ENCODE measurements at places on chromosomes 2 and 18.

- no peak for DNase-seq
Measured at GRCh38 chr2:130371723-130372054, 15.8 kb downstream of the PTPN18 start.

DNA sequence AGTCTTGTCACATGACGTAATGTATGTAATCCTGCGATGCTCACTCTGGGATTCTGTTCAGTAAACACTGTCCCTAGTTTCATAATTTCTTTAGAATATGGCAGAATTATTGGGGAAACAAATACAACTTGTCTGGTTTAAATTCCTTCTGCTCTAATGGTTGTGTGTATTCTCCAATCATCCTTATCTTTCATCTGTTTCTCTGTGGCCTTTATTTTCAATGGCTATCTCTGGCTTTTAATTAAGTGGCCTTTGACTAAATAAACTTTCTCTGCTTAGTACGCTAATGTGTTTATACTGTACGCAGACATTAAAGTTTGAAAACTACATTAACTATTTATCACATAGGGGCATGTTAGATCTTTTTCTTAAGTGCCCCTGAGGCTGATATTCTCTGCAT lies 40.9 kb downstream of the CDH7 start:
- DNase-seq = no peak

- DNase-seq = no peak
Measured at GRCh38 chr2:70045405-70045804, 41.9 kb upstream of the PCBP1 start.

GRCh38 chr2:70340761-70341476 lies 39.1 kb upstream of the FAM136A start:
- peak; percentile 21 for DNase-seq

GRCh38 chr2:213419980-213420379 lies 135.7 kb downstream of the SPAG16 start:
- no peak for DNase-seq

- no peak for DNase-seq
Measured at GRCh38 chr2:64108666-64109241, 35.5 kb downstream of the PELI1 start.

DNA sequence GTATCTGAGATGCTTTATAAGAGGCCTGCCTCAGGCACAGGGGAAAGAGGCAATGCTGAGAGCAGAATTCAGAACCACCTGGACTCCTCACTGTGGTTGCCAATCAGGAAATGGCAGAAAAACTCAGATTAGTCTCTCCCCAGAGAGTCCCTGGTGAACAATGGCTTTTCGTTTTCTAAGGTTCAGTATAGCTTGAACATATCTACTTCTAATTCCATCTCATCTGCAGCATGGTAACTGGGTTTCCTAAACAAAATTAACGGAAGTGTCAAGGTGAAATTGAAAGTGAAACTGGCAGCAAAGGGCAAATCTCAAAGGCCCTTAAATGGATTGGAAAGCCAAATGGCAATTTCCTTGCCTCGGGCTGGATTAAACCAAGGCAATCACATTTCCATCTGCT lies 480.2 kb upstream of the ACVR2A start:
- no peak for DNase-seq

DNA sequence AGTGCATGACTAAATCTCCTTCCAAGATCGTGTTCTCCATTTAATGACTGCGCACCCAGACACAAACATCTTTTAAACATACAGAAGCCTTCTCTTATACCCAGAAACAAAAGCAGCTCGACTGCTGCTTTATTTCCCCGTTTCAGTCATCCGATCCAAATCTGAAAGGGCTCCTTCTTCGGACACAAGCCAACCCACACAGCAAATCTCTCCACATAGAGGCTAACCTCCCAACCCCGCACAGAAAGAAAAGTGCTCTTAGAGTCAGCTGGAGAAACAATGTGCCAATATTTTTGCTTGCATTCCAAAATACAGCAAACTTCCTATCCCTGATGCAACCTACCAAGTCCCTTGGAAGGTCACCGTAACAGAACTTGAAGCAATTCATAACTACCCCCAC lies 29.1 kb downstream of the GAREM1 start:
- DNase-seq = no peak

DNA sequence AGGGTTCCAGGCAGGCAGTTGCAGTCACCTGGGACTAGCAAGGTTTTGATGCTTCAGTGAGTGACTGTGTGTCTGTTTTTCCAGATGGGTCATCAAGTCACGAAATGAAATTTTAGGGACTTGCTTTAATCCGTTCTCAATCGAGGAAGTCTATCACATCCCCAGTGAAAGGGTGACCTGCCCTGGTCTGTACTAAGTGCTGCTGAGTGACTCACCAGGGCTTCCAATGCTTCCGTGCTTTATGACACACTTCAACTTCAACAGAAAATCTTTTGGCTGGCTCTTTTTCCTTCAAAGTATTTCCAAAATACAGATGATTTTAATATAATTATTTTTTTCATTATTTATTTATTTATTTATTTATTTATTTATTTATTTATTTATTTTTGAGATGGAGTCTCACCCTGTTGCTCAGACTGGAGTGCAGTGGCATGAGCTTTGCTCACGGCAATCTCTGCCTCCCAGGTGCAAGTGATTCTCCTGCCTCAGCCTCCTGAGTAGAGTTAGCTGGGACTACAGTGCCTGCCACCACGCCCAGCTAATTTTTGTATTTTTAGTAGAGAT lies 18.4 kb downstream of the TFCP2L1 start:
- no peak for DNase-seq

DNA sequence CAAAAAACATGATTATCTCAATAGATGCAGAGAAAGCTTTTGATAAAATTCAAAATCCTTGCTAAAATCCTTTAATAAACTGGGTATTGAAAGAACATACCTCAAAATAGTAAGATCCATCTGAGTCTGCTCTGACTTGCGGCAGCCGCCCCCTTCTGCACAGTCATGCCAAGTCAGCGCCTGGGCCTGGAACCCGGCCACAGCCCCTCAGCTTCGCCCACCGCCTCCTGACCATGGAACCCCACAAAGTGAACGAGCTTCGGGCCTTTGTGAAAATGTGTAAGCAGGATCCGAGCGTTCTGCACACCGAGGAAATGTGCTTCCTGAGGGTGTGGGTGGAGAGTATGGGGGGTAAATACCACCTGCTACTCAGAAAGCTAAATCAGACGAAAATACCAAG lies 270.9 kb upstream of the TFPI start:
- no peak for DNase-seq

DNA sequence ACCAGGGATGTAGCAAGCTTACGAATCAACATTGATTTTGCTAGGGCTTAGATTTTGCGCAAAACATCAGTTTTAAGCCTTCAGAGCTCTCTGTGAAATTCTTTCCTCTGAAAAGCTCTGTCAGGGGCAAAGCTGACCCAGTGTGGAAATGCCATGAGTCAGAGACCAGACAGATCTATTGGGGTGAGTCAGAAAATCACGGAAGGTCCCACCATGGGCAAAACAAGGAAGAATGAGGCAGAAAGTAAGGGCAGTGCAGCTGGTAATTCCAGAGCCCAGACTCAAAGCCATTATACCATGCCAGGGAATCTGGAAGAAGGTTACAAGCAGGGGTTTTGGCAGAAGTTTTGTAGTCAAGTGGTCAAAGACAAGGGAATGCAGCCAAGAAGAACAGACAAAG lies 256.6 kb upstream of the CTAGE1 start:
- no peak for DNase-seq

DNA sequence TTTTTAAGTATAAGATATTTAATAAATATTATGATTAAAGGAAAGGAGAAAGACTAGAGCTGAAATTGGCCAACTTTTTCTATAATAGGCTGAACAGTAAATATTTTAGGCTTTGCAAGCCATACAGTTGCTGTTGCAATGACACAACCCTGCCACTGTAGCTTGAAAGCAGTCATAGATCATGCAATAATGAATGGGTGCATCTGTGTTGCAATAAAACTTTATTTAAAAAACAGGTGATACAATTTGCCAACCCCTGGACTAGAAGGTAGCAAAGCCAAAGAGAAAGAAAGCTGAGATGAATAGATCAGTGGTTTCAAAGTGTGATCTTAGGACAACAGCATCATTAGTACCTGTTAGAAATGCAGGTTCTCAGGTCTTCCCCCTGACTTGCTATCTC lies 219.1 kb downstream of the SETBP1 start:
- no peak for DNase-seq

DNA sequence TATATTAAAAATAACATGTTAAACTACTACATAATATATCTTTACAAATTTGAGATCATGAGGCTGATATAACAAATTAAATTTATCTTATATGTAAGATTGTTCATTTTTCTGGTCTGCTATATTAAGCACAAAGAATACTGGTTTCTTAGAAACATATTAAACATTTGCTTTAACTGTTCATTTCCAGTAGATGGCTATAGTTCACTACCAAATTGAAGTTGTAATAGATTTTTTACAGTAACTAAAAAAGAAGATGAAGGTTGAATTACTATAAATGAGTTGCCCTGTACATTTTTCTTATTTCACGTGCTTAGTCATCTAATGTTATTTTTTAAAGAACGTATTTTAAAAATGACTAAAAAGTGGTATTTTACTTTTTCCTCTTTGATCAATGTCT lies 57.0 kb downstream of the ZNF407 start:
- no peak for DNase-seq

DNA sequence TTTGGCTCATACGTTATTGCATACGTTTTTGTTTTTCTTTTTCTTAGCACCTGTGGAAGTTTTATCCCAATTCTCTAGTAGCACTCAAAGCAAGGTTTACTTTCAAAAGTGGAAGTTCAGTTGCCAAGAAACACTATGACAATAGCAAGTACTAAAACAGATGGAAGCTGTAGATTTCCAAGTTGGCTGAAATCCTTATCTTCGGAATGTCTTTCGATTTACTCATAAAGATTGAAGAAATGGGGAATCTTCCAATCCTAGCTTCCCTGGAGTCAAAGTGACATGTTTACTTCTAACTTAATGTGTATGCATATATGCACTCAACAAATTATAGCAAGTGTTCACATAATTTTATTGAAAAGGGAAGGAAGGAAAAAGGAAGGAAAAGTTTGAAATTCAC lies 307.4 kb downstream of the CTNNA2 start:
- DNase-seq = no peak

GRCh38 chr2:103868396-103868795 lies 985.5 kb upstream of the POU3F3 start:
- no peak for DNase-seq

GRCh38 chr2:144707736-144708326 lies 187.9 kb upstream of the ZEB2 start:
- DNase-seq = no peak

- DNase-seq = no peak
Measured at GRCh38 chr2:204049635-204050034, 113.1 kb downstream of the ICOS start.

DNA sequence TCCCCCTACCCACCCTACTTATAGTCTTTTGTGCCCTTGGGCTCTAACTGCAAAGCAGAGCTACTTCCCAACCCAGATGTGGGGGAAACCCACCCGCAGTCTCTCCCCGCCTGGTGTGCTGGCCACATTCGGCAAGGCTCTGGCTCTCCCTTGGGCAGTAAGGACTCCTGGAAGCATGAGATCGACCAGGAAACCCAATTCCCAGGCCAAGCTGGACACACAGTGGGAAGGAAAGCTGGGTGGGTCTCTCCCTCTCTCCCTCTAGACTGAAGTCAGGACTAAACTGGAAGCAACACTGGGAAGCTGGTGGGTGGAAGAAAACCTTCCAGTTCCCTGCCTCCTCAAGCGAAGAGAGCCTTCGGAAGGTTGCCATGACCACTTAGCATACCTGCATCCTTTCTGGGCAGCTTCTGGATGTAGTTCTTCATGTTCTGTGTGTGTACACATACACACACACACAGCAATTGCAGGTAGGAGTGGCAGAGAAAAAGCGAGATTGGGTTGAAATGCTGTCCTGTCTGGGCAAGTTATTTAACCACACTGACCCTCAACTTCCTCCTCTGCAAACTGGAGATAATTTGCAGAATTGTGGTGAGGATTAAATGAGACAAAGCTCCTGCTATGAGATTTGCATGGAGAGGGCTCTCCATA lies 33.9 kb downstream of the ZBTB7C start:
- DNase-seq = no peak

DNA sequence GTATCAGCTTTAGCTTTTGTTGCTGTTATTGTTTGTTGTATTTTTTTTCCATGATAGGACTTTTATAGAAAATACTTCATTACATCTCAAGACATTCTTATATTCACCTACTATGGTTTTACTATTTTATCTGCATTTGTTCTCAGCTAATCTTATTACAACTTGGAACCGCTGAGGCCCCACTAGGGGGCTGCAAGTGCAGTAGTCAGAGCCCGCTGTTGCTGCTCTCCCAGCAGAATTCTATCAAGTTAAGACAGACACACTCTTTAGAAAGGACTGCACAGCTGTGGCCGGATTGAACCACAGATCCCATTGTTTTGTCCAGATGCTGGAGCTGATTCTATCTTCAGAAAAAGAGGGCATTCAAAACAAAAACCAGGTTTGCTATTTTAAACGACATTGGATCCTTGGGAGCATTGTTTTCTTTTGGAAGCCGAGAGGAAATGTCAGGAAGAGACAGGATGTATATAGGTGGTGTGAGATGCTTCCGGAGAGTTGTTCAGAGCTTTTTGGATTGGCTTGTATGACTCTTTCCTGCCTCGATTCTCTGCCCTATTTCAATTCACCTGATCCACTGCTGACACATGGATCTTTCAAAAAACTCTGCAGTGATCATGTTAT lies 105.7 kb upstream of the GAREM1 start:
- no peak for DNase-seq

GRCh38 chr2:118913803-118914645 lies 28.0 kb upstream of the MARCO start:
- no peak for DNase-seq

DNA sequence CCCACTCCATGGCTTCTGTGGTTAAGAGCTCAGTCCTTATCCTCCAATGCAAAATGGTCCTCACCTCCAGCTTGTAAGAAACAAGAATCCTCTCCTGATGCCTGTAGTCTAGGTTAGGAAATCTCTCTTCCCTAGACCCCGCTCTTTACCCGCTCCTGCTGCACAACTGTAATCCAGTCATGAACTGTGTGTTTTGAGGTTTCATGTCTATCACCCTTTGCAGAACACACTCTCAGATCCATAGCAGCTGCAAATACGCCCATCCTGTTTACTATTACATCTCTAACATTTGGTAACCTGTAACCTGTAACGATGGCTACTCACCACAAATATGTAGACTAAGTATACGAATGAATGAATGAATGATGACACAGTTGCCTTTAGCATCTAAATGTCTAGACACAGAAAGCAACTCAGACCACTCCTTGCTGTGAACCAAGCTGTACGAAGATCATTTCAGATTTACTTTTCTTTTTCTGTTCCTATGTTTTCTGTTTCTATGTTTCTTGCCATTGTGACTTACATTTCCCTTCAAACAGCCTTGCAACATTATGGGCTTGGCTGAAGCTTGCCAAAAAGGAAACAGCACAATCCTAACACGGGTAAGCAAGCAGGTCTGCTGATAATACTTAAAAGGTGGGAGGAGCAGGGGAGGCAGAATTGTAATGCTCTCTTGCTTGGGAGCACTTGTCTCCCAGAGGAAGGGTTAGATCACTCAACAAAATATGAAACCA lies 53.7 kb downstream of the EPHA4 start:
- peak; percentile 18 for DNase-seq

DNA sequence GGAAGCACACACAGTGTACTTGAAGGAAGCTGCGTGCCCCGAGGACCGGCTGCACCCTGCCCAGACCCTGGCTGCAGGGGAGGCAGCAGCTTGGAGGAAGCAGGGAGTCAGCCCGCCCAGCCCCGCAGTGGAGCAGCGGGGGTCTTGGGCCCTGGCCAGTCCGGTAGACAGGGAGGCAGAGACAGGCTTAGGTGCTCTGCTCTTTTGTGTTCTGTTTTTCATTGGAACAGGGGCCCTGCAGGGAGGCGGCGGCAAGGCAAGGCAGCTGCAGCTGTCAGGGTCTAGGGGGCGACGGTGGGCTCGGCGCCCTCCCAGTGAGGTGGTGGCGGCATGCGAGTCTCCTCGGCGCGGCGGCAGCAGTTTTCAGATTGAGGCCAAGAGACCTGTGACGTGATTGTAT lies 53.3 kb upstream of the TFCP2L1 start:
- no peak for DNase-seq

Data from T-helper 2 cell treated with Interferon-gamma antibody and Interleukin-4, amounts not matched to agents 5 μg/mL and 100 μg/mL, for 36 hours (primary cell).